ENCODE measurements at places on chromosomes 5 and 9.

- no peak for DNase-seq
Measured at GRCh38 chr9:107615321-107615720, 125.8 kb upstream of the KLF4 start.

DNA sequence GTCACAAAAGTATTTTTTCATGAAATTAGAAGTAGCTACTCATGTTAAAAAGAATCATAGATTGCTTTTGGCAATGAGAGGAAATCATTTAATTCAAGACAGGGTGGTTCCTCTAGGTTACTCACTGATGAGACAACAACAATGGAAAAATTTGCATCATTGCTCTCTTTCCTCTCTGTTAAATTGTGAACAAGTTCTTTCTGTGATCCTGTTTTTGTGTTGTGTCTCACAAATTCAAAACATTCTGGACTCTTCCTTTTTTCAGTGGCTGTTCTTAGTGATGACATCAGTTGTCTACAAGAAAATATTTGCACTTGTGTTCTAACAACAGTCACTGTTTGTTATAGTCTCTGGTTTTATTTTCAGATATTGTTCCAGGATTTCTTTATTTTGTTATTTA lies 95.3 kb downstream of the XRCC4 start:
- DNase-seq = no peak

DNA sequence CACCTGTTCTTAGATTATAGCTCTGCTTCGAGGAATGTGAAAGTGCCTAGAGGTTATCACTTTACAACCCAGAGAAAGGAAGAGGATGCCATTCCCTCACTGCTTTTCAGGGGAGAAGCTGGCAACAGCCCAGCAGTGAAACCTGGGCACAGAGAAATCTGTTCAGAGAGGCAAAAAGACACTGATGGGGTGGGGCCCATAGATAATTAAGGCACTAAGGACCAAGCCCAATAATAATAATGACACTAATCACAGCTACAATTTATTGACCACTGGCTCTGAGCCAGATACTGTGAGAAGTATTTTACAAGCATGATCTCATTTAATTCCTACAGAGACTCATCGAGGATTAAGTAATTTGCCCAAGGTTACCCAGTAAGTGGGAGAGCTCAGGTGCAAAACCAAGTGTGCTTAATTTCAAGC lies 168.3 kb downstream of the PIK3R1 start:
- no peak for DNase-seq

- DNase-seq = peak; percentile 84
Measured at GRCh38 chr9:130453487-130453886, 8.7 kb downstream of the ASS1 start.

- no peak for DNase-seq
Measured at GRCh38 chr5:57666582-57666981, 184.0 kb upstream of the ACTBL2 start.

- DNase-seq = no peak
Measured at GRCh38 chr5:168991311-168991710, 309.6 kb downstream of the SLIT3 start.

GRCh38 chr5:176497852-176498251 lies 39.4 kb downstream of the RNF44 start:
- DNase-seq = no peak

DNA sequence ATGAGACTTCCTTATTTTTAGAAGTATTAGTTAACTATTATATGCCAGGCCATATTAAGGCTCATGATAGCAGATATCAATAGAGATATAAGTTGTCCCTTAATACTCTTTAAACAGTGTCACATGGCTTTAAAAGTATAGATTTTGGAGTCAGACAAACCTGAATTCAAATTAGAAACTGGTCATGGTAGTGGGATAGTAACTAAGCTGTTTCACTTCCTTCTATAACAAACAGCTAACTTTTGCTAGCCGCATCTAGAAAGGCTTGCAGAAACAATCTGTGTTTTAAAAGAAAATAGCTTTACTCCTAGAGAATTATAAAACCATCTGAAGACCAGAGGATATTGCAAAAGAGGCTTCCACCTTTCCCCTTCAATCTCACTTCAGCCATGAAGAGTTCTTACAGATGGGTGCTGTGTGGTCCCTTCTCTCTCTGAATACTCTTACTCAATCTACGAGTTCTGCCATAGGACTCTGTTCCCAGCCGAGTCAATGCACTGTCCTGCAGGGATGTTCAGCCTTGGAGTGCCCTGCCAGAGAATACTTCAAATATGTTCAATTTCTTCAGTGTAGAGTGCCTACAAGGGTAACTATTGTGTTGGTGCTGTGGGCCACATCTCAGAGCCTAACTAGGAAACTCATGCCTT lies 810.2 kb downstream of the EFNA5 start:
- DNase-seq = no peak

DNA sequence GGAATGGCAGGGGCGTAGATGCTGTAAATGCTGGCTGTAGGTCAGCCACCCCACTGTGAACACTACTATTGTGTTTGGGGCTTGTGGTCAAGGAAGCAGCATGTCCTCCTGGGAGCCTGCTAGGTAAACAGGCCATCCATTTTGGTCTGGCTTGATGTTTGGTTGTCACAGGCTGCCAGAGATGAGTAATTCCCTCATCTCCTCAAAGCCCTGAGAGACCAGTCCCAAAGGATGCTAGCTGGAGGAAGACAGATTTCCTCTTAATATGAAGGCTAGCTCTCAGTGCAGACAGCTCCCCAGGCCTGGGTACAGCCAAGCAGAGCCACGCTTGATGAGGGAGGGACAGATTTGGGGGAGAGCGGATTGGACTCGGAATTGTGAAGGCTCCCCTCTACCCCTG lies 72.5 kb upstream of the MAP1B start:
- no peak for DNase-seq

DNA sequence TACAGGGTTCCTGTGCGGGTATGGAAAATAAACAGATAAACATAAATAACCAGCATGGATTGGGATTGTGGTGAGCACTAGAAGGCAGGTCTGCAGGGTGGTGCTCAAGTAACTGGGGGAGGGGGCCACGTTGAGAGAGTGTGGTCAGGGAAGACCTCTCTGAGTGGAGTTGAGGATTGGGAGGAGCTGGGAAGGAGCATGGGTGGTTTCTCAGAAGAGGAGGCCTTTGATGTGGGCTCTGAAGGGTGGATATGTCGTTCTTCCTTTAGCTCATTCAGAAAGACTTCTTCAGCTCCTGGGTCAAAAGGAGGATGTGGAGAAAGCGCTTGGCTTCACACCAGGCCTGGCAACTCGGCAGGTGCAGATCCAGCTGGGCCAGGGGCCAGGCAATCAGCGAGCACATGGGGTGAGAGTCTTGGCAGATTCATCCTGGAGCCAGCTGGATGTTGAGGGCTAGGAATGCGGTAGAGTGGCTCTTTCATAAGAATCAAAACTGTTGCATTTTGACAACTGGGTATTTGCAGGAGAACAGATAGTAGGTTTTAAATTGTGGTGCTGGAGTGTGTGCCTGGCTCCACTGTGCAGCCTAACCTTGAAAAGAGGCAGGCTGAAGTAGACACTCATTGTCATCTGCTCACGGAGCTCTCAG lies 71.7 kb downstream of the PCSK5 start:
- DNase-seq = peak; percentile 15

DNA sequence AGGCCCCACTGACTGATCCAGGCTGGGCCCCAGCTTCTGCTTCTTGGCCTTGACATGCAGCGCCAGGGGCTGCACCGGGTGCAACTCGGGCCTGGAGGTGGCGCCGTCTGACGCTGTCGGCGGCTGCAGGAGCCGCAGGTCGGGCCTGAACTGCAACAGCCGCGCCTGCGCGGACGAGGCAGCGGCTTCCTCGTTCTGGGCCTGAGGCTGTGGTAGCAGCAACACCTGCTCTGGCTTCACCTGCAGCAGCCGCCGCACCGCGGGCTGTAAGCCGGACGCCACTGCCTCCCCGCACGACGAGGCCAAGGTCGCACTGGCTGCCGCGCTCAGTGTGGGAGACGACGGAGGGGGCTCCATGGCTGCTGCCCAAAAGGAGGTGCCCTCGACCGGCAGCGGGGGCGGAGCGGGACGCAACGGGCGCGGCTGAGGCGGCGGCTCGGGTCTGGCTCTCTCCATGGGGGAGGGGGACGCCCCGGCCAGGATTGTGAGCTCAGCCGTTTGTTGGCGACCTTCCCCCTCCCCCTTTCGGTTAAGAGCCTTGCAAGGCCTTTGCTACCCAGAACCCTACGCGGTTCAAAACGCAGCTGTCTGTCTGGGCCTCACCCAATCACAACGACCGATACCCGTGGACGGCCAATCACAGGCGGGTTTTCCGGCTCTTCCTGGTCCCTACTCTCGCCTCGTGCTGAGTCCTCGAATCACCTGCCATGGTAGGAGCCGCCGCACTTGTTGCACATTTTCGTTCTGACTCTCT lies 438 bp downstream of the SOX30 start:
- no peak for DNase-seq
